ENCODE measurements at places on chromosomes 13 and 19.

DNA sequence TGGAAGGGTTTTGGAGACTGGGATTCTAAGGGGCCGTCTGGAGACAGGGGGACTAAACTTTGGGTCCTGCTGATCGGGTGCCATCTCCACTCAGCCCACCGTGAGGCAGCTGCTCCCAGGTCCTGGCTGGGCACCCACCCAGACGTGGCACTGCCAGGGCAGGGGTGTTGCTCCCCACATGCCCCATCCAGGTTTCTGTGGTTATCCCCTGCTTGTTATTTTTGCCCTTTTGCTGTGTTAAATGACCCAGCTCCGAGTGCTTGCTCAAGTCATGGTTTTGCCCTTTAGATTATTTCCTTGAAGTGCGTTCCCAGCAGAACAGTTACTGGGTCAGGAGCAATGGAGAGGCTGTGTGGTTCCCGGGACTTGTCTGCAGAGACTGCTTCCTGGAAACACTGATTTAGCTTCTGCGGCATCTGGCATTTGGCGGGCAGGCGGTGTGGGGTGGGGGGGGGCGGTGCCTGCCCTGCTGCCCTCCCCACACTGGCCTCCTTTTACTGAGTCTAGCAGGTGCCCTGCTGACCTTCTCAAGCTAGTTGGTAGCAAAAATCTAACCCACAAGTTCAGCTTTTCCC lies 1.9 kb downstream of the RAB11B start:
- no peak for DNase-seq

- peak; percentile 79 for DNase-seq
Observed at GRCh38 chr19:751501-752341, 809 bp downstream of the MISP start.

DNA sequence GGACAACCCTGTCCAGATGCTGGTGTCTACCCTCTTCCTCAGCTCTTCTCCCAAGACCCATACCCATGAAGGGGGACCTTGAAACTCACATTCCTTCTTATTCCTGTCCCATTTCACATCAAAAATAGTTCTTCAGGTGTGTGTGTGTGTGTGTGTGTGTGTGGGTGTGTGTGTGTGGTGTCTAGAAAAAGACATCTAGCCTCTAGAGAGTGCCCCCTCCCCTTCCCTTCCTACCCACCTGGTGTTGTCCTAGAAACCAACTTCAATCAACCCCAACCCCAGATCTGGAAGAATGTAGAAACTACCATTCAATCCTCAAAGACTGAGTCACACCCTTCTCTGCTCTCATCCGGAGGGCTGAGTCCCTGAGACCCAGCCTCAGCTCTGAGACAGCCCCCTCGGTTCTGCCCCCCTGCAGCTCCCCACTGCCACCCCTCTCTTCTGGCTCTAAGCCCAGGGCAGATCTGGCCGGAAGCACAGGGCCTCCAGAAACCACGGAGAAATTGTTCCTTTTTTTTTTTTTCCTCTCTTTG lies 3.5 kb downstream of the KCNN4 start:
- peak; percentile 11 for DNase-seq

GRCh38 chr19:28213470-28214082 lies 999.4 kb downstream of the UQCRFS1 start:
- DNase-seq, result peak; percentile 17

GRCh38 chr19:52536448-52536800 lies 9.0 kb downstream of the ZNF808 start:
- no peak for DNase-seq

- no peak for DNase-seq
Observed at GRCh38 chr13:114275304-114275703, 6.1 kb upstream of the UPF3A start.

DNA sequence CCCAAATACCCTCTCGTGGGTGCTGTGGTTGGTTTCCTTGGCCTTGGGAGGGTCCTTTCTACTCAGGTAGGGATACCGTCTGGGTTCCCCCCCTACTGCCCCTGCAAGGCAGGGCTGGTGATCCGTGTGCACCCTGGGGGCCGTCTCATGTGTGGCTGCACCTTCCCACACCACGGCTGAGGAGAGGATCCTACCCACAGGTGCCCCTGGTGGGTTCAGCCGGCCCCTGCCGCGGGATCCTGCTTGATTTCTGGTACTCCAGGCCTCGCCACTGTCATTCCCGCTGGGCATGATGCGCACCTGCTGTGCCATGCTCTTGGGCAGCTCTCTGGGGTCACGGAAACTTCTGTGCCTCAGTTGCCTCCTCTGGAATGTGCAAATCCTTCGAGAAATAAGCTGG lies 30.8 kb downstream of the EFNA2 start:
- DNase-seq, result no peak

DNA sequence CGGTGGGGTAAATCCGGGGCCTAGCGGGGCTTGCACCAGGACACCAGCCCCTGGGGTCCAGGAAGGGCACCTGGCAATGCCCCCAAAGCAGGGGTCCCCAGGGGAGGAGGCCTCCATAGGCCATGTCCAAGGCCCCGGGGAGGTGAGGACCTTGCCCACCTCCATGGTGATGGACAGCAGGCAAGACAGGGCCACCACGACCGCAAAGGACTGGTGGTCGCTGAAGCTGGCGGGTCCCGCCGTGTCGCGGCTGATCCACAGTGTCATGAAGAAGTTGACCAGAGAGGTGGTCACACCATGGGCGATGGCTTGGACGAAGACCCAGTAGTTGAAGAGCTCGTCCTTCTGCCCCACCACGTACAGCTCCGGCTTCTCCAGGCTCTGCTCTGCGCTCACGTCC lies 26.8 kb downstream of the ATP8B3 start:
- no peak for DNase-seq

- DNase-seq, result no peak
Observed at GRCh38 chr13:100860866-100861265, 186.3 kb upstream of the TMTC4 start.

- DNase-seq, result peak; percentile 48
Observed at GRCh38 chr19:47230054-47230920, 712 bp downstream of the BBC3 start.

DNA sequence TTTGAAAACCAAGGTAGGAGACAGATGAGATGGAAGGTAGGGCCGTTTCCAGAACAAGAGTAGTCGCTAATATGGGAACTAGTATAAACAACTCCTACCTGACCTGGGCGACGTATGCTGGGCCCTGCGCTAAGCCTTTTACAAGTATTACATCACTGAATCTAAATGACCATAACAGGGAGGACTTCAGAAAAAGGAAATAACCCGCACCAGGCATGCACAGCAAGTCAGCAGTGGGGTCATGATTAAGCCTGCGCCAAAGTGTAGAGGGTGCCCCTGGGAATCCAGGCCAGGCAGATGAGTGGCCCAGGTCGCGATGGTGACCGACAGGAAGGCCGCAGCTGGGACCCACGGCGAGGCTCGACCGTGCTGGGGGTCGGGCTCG lies 613 bp downstream of the ATP13A1 start:
- no peak for DNase-seq

DNA sequence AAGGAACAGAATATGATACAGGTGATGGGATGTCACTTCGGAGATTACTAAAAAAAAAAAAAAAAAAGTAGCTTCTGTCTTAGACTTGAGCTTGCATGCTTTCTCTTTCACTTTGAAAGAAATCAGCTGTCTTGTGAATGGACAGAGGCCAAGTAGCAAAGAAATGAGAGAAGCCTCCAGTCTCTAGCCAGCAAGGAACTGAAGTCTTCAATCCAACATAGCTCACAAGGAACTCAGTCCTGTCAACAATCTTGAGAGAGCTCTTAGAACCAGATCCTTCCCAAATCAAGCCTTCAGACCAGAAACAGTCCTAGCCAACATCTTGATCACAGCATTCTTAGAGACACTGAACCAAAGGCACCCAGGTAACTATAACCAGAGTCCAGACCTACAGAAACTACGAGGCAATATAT lies 7.7 kb downstream of the N4BP2L2 start:
- peak; percentile 30 for DNase-seq

GRCh38 chr19:29837448-29837981 lies 25.7 kb downstream of the CCNE1 start:
- no peak for DNase-seq

- DNase-seq, result peak; percentile 65
Observed at GRCh38 chr19:8334458-8335342, 8.4 kb downstream of the KANK3 start.

DNA sequence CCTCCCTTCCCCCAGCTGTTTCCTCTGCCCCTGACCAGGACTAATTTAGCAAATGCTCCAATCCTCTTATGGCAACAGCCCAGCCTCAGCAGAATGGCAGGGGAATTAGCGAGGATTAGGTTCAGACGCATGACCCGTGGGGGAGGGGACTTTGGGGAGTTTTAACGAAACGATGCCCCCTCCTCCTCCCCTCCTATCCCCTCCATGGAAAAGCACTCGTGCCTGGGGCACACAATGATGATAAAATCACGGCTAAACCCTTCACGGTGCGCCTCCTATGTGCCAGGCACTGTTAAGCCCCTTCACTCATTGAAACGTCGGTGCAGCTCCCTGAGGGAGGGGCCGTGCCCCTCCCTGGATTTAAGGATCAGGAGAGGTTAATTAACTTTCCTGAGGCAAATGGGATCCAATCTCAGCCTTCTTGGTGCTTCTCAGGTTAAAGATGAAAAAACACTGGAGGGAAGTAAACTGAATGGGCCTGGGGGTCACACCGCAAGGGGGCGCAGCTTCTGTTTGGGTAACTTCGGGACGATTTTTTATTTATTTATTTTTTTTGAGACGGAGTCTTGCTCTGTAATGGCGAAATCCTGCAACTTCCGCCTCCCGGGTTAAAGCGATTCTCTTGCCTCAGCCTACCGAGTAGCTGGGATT lies 10.1 kb upstream of the TPRX2 start:
- peak; percentile 9 for DNase-seq

DNA sequence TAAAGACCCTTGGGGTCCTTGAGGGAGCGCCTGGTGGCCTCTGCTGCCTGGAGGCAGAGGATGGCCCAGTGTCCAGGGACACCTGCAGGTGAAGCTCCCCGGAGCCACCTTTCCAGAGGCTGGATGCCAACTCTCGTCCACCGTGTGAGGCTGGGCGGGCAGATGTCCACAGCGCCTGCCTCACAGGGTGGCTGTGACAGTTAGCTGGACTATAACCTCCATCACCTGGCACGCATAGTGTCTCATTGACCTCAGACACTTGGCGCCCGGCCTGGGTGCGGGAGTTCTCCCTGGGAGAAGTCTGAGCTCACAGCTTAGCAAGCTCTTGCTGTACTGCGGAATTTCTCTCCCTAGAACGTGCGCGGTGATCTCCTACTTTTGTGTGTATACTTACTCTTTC lies 9.8 kb downstream of the BICRA start:
- no peak for DNase-seq

DNA sequence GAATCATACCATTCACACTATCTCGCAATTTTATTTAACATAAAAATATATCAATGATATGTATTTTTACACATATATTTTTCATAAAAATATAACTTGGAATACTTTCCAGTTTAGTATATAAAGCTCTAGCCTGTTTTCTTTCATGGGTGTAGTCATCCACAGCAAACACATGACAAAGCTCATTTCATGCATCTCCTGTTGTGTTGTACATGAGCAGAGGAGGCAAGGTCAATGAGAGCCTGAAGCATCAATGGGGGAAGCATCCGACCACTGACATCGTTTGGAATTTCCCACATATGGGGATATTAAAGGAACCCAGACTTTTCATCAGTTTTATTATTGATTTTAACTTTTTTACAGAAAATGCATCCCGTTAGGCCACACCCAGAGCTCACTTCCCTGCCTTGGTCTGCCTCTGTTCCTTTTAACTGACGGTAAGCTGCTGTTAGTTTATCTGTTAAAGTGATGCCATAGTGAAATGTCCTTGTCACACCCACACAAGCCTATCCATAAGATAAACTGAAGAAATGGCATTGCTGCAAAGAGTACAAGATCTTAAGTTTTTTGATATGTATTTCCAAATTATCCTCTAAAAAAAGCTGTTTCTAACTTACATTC lies 44.0 kb downstream of the MIPEP start:
- DNase-seq, result no peak

DNA sequence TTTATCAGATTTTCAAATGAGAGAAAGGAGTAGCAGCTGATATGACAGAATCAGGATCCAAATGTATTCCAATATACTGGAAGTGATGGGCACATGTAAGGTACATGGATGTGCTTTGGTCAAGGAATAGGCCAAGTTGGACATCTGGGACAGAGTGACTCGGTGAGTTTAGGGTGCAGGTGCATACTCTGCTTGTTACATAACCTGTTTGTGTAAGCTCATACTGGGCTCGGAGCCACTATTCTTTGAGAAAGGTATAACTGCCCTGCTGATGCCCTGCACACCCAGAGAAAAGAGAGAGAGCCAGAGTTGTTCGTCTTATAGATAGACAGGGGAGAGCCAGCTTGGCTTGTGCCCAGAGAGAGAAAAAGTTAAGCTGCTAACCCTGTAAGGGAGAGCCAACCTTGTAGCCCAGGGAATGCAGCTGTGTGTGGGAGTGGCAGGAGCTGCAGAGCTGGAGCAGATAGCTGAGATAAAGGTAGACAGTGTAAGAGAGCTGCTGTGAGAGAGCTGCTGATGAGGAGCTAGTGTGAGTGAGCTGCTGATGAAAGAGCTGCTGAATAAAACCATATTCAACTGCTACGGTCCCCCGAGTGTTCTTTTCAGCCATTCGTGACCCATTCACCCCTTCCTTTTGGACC lies 40.7 kb upstream of the N4BP2L1 start:
- no peak for DNase-seq

DNA sequence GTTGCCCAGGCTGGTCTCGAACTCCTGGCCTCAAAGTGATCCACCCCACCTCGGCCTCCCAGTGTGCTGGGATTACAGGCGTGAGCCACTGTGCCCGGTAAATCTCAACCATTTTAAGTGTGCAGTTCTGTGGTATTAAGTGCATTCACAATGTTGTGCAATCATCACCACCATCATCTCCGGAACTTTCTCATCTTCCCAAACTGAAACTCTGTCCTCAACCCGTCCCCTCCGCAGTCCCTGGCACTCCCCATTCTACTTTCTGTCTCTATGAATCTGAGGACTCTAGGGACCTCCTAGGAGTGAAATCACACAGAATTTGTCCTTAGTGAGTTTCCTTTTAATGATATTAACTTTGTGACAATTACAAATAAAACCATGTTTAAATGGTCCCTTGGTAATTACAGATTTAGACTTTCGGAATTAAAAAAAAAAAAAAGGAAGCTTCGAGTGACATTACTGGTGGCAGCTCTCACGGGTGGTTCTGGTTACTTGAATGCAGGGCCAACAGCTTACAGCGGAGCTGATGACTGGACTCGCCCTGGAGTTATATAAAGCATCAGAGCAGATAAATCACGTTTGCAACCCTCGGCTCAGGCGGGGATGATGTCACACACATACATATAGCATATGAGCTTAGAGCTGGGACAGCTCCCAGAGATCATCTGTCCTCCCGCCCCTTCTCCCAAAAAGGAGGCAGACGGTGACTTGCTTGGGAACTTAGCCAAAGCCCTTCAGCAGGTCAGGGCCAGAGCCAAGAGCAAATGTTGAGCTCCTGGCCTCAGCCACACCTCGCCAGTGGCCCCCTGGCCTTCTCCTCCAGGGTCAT lies 89.8 kb downstream of the ZNF557 start:
- DNase-seq, result no peak

DNA sequence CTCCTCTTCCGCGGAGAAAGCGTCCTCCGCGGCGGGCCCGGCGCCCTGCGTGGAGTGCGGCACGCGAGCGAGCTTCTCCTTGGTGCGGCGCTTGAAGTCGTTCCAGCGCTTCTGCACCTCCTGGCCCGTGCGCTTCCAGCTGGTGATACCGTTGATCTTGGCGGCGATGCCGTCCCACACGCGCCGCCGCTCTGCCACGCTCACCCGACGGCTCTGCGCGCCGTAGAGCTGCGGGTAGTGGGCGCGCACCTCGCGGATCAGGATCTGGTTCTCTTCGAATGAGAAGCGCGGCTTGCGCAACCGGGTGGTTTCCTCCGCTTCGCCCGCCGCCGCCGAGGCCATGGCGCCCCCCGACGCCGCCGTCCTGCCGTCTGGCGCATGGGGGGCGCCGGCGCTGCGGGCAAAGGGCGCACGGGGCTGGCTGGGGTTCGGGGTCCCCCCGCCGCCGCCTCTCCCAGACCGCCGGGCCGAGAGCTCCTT lies 941 bp downstream of the MYPOP start:
- DNase-seq, result no peak
